ENCODE measurements at places on chromosomes 13 and 19.

GRCh38 chr13:109699628-109700071 is 86.7 kb downstream of the IRS2 start:
- peaks cover 12% of the 10 kb centered on the region for H3K27me3 ChIP-seq
- no peaks in the 10 kb centered on the region for H3K36me3 ChIP-seq
- no peak for DNase-seq

- peak overlapping the region; percentile 80 for H3K27ac ChIP-seq
- peak overlapping the region; percentile 80 for H3K4me3 ChIP-seq
- peaks cover 25% of the 10 kb centered on the region for H3K4me1 ChIP-seq
- H3K36me3 ChIP-seq: no peaks in the 10 kb centered on the region
- no peaks in the 10 kb centered on the region for H3K27me3 ChIP-seq
- DNase-seq: no peak
These were observed 7.6 kb upstream of the BICRA start for GRCh38 chr19:47601180-47601904.

DNA sequence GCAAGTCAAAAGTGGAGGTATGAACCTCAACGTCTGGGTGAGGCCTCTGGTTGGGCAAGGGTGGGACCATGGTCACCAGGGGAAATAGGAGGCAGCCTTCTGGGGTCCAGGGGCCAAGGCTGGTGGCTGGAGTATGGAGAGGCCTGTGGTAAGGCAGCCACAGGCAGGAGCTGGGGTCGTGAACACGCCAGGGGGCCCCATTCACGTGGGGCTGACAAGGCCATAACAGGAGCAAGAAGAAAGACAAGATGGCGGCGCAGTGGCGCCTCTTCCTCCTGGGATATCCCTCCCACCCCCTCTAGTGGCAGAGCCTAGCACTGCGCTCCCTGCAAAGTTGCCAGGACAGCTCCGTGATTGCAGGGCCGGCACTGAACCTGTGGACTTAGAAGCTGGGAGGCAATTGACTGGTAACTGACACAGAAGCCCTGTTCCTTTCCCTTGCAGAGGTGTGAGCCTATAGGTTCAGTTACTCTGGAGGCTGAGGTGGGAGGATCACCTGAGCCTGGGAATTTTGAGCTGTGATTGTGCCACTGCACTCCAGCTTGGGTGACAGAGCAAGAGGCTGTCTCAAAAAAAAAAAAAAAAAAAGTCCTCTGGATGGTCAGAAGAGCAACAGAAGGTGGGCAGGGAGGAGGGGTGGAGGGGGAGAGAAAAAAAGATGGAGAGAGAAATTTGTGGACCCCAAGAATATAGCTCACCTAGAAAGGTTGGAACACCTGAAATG is 19.7 kb upstream of the EDDM13 start:
- no peaks in the 10 kb centered on the region for H3K4me1 ChIP-seq
- no peaks in the 10 kb centered on the region for H3K36me3 ChIP-seq
- no peak overlapping the region for H3K4me3 ChIP-seq

DNA sequence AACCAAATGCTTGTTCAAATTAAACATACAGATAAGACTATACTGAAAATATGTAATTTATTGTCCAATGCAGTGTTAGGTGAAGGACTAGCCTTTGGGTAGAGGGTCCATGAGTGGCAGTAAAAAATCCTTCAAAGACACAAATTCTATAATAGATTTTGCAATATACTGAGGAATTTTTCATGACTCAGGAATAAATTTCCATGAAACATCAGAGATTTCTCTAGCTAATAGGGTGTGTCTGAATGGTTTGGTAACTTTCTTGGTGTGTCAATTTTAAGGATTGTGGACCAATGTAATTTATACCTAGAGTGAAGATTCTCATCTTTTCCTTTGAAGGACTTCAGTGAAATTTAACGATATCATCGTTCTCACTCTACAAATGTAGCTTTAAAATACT is 546.7 kb downstream of the SLITRK5 start:
- no peaks in the 10 kb centered on the region for H3K36me3 ChIP-seq
- no peaks in the 10 kb centered on the region for H3K27me3 ChIP-seq
- no peak overlapping the region for H3K27ac ChIP-seq
- no peak for DNase-seq
- H3K4me3 ChIP-seq: no peak overlapping the region

- H3K27me3 ChIP-seq: no peaks in the 10 kb centered on the region
- no peak for DNase-seq
- H3K36me3 ChIP-seq: no peaks in the 10 kb centered on the region
- H3K27ac ChIP-seq: no peak overlapping the region
- H3K4me1 ChIP-seq: no peaks in the 10 kb centered on the region
- no peak overlapping the region for H3K4me3 ChIP-seq
These were observed 15.5 kb upstream of the SERPINE3 start for GRCh38 chr13:51323824-51324511.

GRCh38 chr19:49130325-49130724 is 11.0 kb downstream of the PPFIA3 start:
- H3K27ac ChIP-seq: no peak overlapping the region
- no peaks in the 10 kb centered on the region for H3K36me3 ChIP-seq
- peaks cover 13% of the 10 kb centered on the region for H3K27me3 ChIP-seq
- H3K4me3 ChIP-seq: no peak overlapping the region

All from activated naive CD8-positive, alpha-beta T cell treated with anti-CD3 and anti-CD28 coated beads, Interleukin-2, amount 50 U/mL, for 24 hours (primary cell).